Activated CD8-positive, alpha-beta memory T cell treated with anti-CD3 and anti-CD28 coated beads for 1 hour (primary cell): ENCODE measurements at places on chromosomes 3 and 15.

DNA sequence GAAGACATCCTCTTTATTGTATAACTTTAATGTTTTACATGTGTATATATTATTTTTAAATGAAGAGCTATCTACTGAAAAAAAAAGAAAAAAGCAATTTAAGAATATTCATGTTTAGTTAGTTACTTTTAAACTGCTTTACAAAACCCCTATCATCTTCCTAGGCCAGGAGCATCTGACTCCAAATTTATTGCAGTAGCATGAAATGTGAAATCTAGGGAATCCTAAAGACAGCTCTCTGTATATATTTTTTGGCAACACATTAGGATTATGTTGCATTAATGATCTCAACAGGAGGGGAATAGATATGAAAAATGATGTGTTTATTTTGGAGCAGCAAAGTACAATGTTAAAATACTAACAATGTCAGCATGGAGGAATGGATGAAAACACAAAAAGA is 158.3 kb downstream of the CNTN3 start:
- no peak for DNase-seq

- DNase-seq = no peak
Observed at GRCh38 chr3:144650380-144650779, 678.8 kb downstream of the DIPK2A start.

DNA sequence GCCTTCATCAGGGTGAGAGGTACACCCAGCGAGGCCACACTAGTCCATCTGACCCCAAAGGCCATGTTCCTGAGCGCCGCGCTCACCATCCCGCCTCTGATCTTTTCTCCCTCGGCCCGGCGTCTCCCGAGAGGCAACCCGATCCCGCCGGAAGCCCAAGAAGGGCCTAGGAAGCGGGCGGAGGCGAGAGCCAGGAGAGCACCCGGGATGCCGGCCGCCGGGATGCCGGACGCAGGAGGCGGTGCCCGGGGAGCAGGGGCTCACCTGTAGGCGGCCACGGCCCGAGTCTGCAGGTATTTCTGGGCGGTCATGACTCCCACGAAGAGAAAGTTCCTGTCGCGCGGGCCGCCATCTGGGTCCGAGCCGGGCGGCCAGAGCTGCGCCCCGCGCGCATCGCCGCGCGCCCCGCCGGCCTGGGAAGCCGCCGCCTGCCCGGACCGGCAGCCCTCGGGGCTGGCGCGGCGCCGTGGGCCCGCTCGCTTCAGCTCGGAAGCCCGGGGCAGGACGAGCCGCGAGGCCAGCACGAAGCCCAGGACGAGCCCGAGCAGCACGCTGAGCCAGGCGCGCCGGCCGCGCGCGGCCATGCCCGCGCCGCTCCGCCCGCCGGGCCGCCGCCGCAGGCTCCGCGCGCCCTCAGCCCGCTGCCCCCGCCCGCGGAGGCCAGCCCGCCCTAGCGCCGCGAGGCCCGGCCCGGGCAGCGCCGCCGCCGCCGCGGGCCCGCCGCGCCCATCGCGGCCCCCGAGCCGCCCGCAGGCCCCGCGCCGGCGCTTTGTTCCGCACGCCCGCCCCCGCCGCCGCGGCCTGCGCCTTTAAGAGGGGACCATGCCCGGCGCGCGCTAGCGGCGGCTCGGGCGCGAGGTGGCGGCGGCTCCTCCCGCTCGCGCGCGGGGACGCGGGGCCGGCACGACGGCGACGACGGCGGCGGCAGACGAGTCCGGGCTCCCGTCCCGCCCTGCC is 697 bp downstream of the CHSY1 start:
- DNase-seq = no peak

DNA sequence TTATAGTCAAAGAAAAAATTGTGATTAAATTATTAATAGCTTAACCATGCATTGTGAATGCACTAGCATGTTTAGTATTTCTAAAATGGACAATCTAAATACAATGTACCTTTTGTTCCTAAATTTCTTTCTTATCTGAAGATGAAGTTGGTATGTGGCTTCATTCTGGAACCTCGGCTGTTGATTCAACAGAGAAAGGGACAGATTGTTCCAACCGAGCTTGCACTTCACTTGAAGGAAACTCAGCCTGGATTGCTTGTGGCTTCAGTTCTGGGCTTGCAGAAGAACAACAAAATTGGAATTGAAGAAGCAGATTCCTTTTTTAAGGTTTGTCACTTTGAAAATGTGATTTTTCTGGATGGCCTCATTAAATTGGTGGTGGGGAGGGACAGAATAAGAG is 32.6 kb downstream of the HPS3 start:
- DNase-seq = no peak

- DNase-seq = no peak
Observed at GRCh38 chr15:61890106-61890505, 170.1 kb downstream of the VPS13C start.

DNA sequence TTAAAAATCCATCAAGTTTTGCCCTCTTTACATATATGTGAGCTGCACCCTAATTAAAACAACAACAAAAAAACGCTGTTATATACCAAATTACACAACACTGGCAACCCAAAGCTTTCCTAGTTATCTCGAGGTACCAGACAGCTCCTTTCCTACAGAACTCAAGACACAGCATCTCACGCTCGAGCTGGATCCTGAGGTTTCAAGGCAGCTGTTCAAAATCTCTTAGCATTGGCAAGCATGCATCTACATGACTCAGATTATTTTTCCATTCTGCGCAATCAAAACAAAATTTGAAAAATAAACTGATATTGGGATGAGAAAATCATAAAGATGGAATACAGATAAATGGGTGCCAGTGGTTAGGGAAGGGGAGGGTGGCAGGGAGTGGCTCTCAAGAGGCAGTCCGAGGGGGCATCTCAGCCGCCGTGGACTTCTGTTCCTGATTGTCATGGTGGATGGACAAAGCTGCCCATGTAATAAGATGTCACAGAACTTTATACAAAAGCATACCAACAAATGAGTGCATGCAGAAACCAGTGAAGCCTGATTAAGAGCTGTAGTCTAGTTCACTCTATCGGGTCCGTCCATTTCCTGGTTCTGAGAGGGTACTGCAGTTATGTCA is 91.5 kb downstream of the ADAMTS17 start:
- no peak for DNase-seq

- no peak for DNase-seq
Observed at GRCh38 chr15:89018207-89018606, 70.0 kb upstream of the ABHD2 start.

DNA sequence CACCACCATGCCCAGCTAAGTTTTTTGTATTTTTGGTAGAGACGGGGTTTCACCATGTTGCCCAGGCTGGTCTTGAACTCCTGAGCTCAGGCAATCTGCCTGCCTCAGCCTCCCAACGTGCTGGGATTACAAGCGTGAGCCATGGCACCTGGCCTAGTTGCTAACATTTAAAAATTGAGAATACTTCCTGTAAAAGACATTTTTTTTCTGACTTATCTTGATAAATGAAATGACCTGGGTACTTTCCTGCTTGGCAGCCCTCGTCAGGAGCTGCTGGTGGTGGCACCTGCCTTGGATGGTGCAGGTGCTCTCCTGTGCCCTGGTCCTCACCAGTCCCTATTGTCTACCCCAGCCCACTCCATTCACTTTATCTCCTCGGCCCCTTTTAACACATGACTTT is 66.8 kb upstream of the FOXP1 start:
- no peak for DNase-seq

- no peak for DNase-seq
Observed at GRCh38 chr3:50550079-50550736, 17.3 kb downstream of the C3orf18 start.

DNA sequence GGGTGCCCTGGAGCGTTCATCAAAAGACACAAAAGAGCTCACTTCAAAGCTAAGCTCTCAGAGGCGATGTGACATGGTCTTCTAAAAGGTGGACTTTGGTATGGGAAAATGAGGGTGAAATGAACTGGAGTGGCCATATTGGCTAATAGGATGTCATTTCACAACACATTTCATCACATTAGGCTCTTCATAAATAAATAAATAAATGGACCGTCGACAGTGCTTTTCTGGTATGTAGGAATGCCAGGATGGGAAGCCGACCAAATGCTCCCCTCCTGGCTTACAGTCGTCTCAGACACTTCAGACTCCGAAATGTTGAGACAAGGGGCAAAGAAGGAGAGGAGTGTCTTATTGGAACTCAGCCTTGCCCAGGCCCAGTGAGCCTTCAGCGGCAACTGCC is 383.0 kb downstream of the NTRK3 start:
- no peak for DNase-seq

DNA sequence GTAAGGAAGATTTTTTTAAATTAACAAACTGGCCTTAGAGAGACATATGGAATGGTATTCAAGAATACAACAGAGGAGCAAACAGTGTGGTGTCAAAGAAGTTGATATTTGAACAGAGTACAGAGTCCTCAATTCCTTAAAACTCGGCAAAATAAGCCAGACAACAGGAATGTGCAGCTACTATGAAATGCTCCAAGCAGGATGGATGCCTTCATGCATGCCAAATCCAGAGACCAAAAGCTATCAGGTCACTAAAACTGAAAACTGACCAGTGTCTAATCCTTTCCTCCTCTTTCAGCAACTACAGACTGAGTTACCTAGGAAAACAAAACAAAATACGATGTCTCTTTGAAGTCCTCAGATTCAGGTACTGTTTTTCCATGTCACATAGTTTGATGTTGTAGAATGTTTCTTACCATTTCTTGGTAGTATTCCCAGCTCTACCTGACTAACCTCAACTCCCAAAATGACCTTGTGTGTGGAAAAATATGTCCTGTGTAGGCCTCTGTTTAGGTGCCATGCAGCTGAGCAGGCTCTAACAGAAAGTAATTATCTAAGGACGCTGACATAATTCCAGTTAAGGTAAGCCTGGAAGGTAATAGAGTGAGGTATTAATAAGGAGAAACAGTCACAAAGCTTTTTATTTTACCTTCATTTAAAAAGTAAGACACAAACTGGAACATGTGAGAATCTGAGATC is 46.9 kb downstream of the TBL1XR1 start:
- DNase-seq = no peak

DNA sequence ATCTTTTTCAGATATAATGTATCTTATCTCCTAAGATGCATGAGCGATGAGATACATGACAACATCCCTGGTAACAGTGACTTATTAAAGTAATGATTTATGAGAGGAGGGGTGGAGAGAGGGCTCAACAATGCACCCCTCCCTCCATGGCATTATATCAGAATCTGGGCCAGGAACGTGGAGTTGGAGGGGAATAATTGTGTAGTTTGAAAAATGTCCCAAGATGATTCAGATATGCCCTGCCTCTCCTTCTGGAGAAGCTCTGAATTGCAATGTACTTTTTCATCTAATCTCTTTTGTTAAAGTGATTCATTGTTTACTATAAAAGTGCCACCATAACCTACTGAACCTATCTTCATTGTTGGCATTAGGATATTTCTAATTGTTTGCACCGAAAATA is 86.5 kb downstream of the FRMD4B start:
- no peak for DNase-seq

DNA sequence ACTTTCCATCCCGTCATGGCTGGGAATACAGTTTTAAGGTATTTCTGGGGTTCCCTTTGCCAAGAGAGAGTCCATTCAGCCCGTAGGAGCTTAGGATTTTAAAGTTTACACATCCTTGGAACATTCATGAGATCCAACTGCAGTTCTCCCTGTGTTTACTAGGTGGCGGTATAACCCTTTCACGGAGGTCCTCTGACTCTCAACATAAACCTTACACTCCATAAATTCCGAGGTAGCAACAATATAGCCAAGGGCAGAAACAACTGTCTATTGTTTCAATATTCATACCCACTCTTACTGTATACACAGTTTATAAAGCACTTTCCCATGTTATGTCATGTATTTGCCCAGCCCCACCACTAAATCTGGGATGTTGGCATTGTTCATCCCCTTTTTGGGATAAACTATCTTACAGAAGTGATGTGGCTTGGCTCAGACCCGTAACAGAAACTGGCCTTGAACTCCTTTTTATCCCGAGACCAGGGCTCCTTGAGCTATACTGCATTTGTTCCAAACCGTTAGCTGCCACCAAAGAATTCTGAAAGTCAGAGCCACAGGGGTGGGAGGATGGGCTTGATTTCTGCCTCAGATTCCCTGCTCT is 69.2 kb upstream of the COL6A5 start:
- DNase-seq = no peak

DNA sequence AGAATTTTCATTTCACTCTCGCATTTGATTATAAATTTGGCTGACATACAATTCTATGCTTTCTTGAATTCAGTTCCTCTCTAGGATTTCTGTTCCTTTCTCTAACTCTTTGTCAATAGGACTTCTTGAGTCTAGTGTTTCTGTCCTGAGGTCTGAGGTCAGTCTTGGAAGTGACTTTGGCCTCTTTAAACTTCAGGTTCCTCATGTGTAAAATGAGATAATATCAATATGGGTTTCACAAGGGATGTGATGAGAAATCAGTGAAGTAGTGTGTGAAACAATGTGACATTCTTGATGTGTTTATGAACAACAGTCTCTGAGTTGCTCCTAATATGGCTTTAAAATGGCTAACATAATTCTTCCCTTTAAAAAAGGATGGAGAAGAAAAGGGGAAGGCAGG is 92.2 kb downstream of the SV2B start:
- DNase-seq = no peak
